ENCODE measurements at places on chromosomes 2 and 18.

DNA sequence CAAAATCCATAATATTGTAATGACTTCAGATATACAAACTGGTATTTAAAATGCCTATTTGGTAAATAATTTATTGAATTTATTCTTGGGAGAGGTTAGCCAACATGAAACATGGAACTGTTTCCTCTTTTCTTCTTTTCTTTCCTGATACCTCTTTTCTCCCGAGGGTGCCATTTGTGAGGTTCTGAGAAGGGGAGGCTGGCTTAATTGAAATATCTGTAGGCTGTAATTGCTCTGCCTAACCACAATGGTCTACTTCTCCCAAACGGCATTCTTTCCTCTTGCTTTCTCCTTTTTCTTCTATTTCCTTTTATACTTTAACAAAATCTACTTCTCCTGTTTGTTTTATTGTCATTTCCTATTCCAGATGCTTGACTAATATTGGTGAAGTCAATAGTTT lies 114.9 kb downstream of the TCF4 start:
- no peak for DNase-seq

DNA sequence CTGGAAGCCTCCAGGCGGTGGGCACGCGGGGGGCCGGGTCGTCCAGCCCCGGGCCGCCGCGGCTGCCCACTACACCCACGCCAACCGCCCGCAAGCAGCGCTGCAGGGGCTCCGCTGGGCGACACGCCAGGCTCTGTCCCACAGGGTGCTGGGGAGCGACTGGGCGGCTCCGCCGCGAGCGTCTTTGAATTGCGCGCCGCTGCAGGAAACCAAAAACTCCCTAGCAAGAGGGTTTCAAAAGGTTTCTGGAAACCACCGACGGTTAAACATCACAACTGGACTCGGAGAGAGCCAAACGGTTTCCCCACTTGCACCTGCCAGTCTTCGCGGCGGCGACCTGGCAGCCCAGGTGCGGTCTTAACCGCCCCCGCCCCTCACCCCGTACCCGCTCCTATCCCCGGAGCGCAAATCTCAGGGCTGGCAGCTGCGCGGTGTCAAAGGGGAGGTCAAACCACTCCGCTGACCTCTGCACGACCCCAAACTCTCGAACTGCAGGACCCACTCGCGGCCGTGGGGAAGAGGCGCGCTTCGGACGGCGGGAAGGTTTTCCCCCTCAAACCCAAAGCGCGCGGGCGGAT lies 1.0 kb downstream of the CXCR4 start:
- peak; percentile 69 for DNase-seq

DNA sequence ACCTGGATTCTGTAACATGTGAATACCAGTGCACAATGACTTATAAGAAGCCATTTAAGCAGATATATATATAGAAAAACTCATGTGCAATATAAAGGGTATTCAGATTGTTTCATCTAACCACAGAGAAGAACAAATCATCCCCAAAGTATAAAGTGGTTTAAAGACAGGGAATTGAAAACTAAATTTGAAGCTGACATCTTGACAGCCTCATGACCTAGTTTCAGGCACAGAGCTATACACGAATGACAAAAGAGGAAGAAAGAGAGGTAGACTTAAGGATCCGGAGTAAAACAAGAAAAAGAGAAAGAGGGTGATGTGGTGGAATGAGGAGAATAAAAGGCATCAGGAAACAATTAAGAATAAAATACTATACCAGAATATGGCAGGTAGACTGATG lies 194.5 kb downstream of the EPHA4 start:
- no peak for DNase-seq

GRCh38 chr2:70615222-70615621 lies 61.6 kb upstream of the TGFA start:
- DNase-seq, result no peak

- peak; percentile 73 for DNase-seq
Observed at GRCh38 chr2:108607706-108608301, 73.5 kb downstream of the LIMS1 start.

- no peak for DNase-seq
Observed at GRCh38 chr18:48646976-48647375, 108.1 kb downstream of the CTIF start.

DNA sequence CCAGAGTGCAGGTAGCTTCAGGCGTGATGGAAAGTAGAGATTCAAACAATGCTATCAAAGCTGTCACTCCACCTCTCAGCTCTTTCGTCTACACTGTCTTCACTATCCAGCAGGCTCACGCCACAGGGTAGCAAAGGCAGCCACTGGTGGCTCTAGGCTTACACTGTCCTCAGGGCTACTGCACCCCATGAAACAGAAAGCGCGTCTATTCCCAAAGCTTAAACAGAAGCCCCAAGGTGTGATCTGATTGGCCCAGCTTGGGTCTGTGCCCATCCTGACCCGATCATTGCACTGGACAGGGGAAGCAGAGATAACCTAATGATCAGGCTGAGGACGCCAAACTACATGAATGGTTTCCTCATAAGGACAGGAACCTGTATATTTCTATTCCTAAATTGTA lies 100.1 kb downstream of the PDCL3 start:
- no peak for DNase-seq

All from endodermal cell (in vitro differentiated cells).